ENCODE measurements at places on chromosomes 6 and 20.

- no peak for DNase-seq
- H3K4me1 ChIP-seq, result peaks cover 8% of the 10 kb centered on the region
- no peak overlapping the region for H3K4me3 ChIP-seq
- peaks cover 21% of the 10 kb centered on the region for H3K36me3 ChIP-seq
- no peaks in the 10 kb centered on the region for H3K27me3 ChIP-seq
- no peak overlapping the region for H3K27ac ChIP-seq
Measured at GRCh38 chr20:5172167-5172601, 45.4 kb downstream of the CDS2 start.

DNA sequence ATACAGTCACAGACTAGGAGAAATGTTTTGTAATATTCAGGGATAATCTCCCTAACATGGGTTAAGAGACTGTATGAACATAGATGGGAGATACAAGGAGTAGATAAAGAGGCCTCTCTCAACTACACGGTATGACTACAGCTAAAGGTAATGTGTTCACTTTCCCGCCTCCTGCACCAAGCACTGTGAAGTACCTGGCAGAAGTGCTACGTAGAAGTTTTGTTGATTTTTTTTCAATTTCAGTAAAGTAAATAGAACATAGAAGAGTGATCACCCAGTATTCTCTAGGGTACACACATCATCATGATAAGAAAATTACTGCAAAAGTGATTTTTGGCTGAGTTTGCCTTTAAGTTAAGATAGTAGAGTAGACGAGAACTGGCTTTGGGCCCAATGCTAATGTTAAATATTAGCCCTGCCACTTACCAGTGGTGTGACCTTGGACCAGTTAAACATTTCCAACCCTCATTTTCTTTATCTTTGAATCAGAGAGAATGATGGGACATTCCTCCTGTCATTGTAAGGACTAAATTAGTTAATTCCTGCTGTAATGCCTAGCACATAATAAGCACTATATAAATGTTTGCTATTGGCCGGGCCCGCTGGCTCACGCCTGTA is 183.6 kb downstream of the COL9A1 start:
- peaks cover 65% of the 10 kb centered on the region for H3K27me3 ChIP-seq
- no peak overlapping the region for H3K4me3 ChIP-seq
- DNase-seq, result no peak
- H3K27ac ChIP-seq, result no peak overlapping the region
- H3K36me3 ChIP-seq, result no peaks in the 10 kb centered on the region
- no peaks in the 10 kb centered on the region for H3K4me1 ChIP-seq

- peaks cover 21% of the 10 kb centered on the region for H3K4me1 ChIP-seq
- H3K27ac ChIP-seq, result peak overlapping the region; percentile 43
- no peaks in the 10 kb centered on the region for H3K27me3 ChIP-seq
Measured at GRCh38 chr6:13447949-13448724, 39.3 kb downstream of the GFOD1 start.

GRCh38 chr20:35912881-35913280 is 41.4 kb downstream of the SCAND1 start:
- DNase-seq, result no peak
- H3K27ac ChIP-seq, result no peak overlapping the region
- no peaks in the 10 kb centered on the region for H3K4me1 ChIP-seq
- no peaks in the 10 kb centered on the region for H3K27me3 ChIP-seq
- H3K36me3 ChIP-seq, result peaks cover 68% of the 10 kb centered on the region

DNA sequence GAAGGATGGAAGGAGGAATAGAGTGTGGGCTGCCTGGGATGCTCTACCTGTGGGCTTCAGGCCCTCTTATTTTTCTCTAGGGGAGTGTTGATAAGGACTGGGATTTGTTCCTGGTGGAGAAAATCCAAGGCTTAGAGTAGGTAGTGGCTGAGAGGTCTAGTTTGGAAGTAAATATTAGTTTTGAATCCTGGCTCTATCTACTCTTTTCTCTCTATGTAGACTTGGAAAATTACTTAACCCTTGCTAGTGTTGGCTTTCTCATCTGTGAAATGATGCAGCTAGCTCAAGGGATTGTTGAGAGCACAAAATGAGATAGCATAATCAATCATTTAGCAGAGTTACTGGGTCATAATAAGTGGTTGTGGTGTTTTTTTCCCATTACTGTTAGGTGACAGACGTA is 102.7 kb upstream of the MLIP start:
- DNase-seq, result no peak
- H3K36me3 ChIP-seq, result no peaks in the 10 kb centered on the region
- H3K4me3 ChIP-seq, result no peak overlapping the region
- peaks cover 6% of the 10 kb centered on the region for H3K4me1 ChIP-seq

DNA sequence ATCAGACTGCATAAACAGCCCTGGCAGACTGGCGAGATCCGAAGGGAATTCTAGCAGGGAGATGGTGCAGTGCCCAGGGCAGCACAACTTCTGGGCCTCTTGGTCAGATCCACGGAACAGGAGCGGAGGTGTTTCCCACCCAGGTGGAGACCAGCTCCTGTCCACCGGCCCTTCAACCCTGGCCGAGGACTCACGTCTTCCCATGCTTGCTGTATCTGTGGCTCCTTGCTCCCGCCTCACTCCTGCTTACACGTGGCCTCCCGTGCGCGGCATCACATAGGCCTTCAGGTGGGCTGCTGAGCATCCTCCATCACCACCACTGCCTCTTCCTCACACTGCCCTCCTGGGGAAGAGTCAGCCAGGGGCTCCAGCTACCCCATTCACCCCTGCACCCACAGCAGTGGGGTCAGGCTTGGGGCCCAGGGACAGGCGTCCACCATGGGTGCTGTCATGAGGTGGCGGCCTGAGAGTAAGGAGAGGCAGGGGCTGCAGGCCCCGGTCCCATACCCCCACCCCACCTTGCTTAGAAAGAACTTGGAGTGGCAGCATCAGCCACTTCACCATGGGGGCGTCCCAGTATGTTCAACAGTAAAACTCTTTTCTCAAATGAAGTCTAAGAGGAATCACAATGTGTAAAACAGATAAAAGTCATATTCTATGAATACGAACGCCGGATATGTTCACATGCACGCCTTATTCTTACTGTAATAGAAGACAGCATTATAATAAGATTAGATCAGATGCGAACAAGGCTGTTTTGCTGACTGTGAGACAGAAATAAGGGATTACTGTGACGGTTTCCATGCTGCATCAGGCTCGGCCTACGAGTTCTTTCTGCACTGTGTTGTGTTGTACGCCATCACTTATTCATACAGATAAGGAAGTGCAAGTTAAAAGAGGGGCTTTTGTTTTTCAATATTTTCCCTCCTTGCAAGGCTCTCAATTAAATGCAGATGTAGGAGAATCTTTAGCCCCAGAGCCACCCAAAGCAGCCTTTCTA is 165.4 kb downstream of the GRM4 start:
- no peaks in the 10 kb centered on the region for H3K4me1 ChIP-seq
- H3K4me3 ChIP-seq, result no peak overlapping the region
- H3K27ac ChIP-seq, result no peak overlapping the region
- H3K27me3 ChIP-seq, result peaks cover 38% of the 10 kb centered on the region
- no peaks in the 10 kb centered on the region for H3K36me3 ChIP-seq
- no peak for DNase-seq

DNA sequence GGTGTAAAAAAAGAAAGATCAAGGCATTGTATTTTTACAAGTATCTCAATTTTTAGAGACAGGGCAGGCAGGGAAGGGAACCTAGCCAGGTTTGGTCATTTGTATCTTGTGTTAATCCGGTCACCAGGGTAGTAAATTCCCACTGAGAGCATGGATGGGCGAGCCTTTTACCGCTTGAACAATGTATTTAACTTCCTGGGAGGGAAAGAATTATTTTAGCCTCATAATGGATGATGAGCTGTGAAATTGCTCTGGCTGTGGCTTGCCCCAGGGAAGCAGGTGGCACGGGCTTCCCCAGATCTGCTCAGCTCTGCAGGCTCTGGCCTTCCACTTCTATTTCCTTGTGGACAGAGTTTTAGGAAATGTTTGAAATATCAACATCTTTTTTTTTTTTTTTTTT is 72.9 kb downstream of the TOX2 start:
- no peaks in the 10 kb centered on the region for H3K27me3 ChIP-seq
- DNase-seq, result no peak
- H3K4me1 ChIP-seq, result no peaks in the 10 kb centered on the region
- no peaks in the 10 kb centered on the region for H3K36me3 ChIP-seq

DNA sequence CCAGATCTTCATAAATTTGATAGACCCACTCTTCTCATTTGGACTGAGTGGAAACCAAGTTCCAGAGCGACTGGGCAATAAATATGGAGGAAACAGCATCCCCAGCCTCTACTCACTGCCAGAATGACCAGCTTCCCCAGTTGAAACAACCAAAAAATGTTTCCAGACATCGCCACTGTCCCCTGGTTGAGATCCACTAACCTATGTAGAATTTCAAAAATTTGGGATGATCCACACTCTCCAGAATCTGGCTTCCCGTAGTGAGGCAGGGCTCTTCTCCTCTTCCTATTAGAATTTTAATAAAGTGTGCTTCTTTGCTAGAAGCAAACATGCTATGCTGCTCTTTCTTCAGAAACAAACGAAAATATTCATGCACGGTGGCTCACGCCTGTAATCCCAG is 287.0 kb upstream of the SUPT3H start:
- H3K27ac ChIP-seq, result no peak overlapping the region
- no peaks in the 10 kb centered on the region for H3K27me3 ChIP-seq
- DNase-seq, result no peak
- no peaks in the 10 kb centered on the region for H3K36me3 ChIP-seq

DNA sequence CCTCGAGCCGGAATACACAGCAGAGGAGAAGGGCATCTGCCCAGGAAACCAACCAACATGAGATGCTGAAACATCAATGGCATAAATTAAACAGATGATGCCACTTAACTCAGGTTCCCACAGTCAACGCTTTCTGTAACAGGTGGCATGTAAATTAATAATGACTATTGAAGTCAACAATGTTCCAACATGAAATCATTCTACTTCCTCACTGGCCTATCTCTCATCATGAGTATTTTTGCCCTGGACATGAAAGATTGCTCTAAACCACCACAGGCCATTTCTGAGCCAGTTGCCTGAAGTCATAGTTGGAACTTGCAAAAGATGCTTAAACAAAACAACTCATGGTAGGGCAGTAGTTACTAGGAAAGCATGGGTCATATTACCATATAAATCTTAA is 397.9 kb upstream of the JARID2 start:
- no peak overlapping the region for H3K4me3 ChIP-seq
- no peaks in the 10 kb centered on the region for H3K27me3 ChIP-seq
- DNase-seq, result no peak
- peaks cover 5% of the 10 kb centered on the region for H3K4me1 ChIP-seq
- no peaks in the 10 kb centered on the region for H3K36me3 ChIP-seq

DNA sequence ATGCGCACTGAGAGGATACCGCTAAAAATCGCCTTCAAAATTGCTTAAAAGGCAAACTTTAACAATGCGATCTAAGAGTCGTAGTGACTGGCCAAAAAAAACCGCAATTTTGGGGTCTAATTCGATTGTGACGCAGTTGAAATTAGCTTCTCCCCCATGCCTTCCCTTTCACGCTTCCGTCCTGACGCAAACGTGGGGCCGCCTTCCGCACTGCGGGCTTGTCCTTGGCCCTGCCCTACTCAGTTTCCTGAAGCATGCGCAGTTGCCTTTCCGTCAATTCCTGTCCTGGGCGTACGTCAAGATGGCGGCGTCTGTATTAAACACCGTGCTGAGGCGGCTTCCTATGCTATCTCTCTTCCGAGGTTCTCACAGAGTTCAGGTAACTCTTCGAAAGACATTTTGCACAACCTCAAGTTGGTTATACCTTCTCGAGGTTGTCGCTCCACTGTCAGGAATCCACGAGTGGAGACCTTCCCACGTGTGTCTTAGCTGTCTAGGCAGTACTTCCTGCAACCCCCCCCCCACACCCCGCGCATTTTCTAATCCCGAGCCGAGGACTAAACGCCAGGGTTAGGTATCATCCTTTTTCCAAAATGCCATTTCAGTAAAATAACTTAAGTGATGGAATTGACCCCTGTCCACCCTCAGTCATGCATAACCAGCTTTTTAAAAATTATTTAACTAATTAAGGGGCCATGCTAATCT is at the start of gene MRPS18B:
Gene MRPS18B (plus strand): TSS at position 276 of the 705 bp plus-strand sequence. CDS start 26 bp downstream, at position 302.
- peaks cover 90% of the 10 kb centered on the region for H3K36me3 ChIP-seq

DNA sequence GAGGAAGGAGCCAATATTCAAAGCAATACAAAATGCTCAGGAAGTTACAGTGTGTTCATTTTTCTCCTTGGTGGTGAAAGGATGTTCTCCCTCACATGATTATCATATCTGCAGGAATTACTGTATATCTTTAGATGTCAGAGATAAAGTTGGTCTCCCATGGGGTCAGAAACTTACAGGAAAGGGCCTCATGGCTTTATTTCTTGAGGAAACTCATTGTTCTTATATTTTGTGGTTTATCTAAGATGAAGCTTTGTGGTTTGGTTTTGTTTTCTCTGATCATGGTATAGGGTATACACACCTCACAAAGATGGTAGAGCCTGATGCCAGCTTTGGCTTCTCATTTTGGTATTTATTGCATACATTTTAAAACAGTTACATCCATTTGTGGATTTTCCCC is 100.5 kb upstream of the STXBP5 start:
- H3K4me3 ChIP-seq, result no peak overlapping the region
- no peak for DNase-seq
- H3K36me3 ChIP-seq, result no peaks in the 10 kb centered on the region
- H3K27me3 ChIP-seq, result no peaks in the 10 kb centered on the region
- H3K4me1 ChIP-seq, result peaks cover 12% of the 10 kb centered on the region

DNA sequence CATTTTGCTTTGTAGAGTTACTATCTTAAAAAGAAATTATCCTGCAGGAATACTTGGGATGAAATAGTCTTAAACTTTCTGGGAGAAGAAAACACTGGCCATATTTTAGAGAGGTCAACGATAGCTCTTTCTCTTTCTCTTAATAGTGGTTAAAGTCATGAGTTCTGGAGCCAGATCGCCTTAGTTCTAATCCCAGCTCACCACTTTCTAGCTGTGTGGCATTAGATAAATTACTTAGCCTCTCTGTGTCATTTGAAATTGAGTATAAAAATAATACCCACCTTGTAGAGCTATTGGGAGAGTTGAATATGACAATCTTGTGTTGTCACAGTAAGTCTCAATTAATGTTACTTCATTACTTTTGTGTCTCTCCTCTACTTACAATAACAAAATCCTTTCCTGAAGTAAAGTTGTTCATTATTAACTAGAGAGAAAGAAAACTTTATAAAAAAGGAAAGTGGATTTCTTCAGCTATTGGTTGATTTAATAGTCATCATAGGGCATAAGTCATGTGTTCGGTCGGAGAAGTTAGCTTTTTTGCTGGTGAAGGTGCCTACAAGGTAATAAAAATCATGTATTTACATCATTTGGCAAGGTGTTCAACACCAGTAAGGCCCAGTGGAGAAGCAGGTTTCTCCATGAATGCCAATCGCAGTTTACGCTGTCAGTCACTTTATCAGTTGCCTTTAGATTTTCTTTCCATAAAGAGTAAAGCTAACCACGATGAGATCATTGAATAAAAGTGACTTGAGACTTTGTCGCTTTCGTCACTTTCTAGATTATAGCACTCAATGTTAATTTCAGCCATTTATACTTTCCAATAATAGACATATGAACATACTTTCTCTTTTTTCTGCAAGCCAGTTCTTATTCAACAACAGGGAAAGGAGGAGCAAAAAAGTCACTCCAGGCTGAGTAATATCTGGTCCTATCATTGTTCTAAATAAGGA is 2.0 kb downstream of the NEDD9 start:
- H3K27me3 ChIP-seq, result no peaks in the 10 kb centered on the region
- H3K4me3 ChIP-seq, result peak overlapping the region; percentile 73
- peaks cover 41% of the 10 kb centered on the region for H3K4me1 ChIP-seq
- DNase-seq, result no peak
